Cortex of kidney (tissue), 1 donor: ENCODE measurements at places on chromosomes 6 and 20.

- DNase-seq = no peak
These were observed 14.7 kb upstream of the SRC start for GRCh38 chr20:37331060-37331857.

- DNase-seq = no peak
These were observed 220.1 kb upstream of the GGTLC1 start for GRCh38 chr20:24208652-24209051.

- no peak for DNase-seq
These were observed 36.1 kb upstream of the NKX2-4 start for GRCh38 chr20:21433329-21433890.

DNA sequence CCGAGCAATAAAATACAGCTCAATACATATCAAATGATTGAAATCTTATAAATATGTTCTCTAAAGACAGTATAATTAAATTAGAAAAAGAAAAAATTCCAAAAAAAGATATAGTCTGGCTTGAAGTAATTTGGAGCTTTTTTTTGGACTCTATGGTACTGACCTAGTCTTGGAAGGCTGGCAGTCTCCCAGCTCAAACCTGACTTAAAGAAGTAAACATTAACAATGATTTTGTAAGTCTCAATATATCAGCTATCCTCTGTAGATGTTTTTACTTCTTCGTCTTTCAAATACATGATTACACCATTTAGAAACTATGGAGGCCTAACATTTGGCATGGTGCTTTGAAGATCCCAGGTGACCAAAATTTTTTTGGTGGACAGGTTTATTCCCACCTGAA, 14.2 kb downstream of the HINT3 start:
- DNase-seq = no peak

DNA sequence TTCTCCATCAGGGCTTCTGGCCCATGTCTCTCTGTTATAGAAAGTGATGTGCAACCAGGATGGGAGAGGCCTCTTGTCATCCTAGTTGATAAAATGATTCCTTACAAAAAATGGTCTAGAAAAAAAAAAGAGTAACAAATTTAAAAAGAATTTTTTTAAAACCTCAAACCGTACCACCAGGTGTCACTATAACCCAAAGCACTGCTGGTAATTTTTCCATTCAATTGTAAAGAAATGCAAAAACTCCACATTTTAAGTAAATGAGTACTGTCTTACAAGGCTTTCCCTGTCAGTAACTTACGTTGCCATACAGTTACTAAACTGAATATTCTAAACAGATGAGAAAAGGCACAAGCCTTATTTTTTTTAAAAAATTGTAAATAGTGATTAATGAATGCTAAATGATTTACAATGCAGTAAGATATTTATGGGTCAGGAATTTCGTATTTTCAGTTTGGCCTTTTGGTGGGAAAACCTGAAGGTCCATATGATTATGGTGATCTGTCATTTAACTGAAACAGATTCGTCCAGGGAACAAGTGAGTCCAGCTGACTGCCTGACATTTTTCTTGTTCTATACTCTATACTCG, 95.4 kb downstream of the OGFRL1 start:
- no peak for DNase-seq

DNA sequence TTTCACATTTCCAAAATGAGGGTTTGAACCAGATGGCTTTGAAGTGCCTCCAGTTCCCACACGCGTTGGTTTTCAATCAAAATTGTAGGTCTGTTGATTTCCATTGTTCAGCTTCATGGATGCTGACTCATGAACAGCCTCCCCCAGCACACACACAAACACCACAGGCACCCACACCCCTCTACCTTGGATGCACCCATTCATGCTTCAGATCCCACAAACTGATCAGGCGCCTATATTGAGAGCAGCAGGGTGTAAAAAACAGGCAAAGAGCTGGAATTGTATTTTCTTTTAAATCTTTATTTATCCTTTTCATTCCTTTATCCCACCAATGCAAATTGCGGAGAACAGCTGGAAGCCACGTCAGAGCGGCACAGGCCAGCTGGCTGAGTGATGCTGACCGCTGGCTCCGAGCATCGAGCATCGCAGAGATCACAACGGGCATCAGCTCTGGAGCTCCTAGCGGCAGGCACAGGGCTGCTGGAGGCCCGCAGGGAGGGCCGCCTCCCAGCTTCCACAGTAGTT, 29.3 kb upstream of the TBC1D7 start:
- DNase-seq = no peak

- no peak for DNase-seq
These were observed 624.7 kb downstream of the CD109 start for GRCh38 chr6:74320715-74321114.

- no peak for DNase-seq
These were observed 133.9 kb downstream of the MMUT start for GRCh38 chr6:49329186-49329585.

GRCh38 chr6:88890860-88891845, 72.3 kb downstream of the RNGTT start:
- DNase-seq = no peak

DNA sequence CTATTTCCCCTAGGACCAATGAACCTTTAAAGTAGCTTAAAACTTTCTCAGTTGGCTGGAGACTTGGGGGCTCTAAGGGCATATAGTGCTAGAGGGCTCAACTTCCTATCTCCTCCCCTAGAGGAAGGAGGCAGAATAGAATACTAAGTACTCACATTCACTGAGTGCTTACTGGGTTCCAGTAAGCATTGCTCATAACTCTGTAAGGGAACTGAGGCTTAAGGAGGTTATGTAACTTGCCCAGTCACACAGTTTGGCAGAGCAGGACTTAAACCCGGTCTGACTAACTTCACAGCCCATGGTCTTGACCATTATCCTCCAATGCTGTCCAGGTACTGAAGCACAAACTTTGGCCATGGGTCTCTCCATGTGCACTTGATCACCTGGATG, 12.5 kb downstream of the SESN1 start:
- DNase-seq = no peak

GRCh38 chr20:46021361-46022359, 7.4 kb upstream of the SLC12A5 start:
- DNase-seq = no peak

- DNase-seq = no peak
These were observed 15.4 kb downstream of the TMEM14B start for GRCh38 chr6:10763006-10763405.

DNA sequence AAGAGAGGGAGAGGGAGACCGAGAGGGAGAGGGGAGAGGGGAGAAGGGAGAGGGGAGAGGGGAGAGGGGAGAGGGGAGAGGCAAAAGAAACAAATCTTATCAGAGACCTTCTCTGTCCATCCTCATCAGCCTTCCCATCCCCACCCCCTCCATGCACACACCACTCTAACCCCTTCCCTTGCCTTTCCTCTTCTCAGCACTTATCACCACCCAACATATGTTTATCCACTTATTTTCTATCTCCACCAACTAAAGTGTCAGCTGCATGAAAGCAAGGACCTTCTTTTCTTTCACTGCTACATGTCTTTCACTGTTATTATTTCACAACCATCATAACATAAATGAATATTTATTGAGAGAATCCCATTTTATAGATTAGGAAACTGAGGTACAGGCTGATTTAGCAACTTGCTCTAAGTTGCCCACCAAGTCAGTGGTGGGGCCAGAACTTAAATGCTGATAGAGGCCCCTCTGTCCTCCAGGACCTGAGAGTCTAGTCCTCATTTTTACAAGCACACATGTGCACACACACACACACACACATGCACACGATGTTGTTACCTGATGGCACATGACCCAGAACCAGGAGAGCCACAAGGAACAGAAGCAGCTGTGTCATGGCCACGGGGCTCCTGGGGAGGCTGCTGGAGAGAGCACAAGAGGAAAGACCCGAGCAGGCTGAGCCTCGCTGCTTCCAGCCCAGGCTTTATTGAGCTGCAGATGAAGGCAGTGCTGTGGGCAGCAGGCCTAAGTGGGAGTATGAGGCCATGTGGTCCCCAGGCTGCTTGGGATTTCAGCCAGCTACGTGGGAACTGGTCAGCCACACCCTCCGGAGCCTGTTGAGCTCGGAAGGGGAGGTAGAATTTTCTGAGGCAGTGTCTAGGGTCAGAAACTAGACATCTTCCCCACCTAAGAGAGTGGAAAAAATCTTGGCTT, 2.3 kb downstream of the DEFB124 start:
- no peak for DNase-seq

- DNase-seq = no peak
These were observed 28.2 kb upstream of the NOP56 start for GRCh38 chr20:2624190-2624589.

- no peak for DNase-seq
These were observed 69.8 kb downstream of the CD83 start for GRCh38 chr6:14187406-14187805.

- DNase-seq = no peak
These were observed 114.6 kb upstream of the RIPOR2 start for GRCh38 chr6:25050356-25050755.

DNA sequence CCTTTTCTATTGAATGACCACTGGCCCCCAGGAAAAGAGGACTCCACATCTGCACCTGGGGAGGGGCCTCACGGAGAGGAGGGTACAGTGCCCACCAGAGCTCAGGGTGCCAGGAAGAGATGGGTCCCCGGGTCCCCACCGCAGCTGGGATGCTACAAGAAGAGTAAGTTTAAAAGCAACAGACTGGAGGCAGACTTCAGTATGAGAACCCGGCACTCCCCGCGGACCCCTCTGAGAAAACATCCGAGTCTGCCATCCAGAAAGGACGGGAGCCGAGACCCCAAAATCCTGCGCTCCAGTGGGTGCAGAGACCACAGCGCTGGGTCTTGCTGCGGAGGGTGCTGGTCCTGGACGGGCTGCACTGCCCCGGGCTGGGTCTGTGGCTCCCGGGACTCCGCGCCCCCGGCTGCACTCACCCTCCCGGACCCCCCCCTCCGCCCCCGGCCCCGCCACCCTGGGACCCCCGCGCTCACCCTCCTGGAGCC, 350 bp downstream of the HELZ2 start:
- no peak for DNase-seq

DNA sequence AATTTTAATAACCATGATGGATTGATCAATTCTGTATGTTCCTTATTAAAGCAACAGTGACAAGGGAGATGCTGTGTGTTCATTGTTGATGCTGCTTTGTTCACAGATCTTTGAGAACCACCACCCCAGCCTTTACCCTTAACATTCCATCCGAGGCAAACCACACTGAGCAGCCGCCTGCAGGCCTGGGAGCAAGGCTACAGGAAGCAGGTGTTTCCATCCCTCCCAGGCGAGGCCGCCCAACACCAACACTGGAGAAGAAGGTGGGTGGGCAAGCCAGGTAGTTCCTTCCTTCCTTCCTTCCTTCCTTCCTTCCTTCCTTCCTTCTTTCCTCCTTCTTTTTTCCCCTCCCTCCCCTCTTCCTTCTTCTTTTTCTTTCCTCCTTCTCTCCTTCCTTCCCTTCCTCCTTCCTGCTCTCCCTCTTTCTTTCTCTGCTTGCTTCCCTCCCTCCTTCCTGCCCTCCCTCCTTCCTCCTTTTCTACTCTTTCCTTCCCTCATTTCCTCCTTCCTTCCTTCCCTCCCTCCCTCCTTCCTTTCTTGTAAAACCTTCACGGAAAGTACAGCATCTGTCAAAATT, 13.7 kb downstream of the TTLL2 start:
- DNase-seq = no peak

- no peak for DNase-seq
These were observed 159.9 kb downstream of the CD83 start for GRCh38 chr6:14277405-14277930.

- DNase-seq = no peak
These were observed 94.2 kb upstream of the ATXN1 start for GRCh38 chr6:16855460-16855859.

DNA sequence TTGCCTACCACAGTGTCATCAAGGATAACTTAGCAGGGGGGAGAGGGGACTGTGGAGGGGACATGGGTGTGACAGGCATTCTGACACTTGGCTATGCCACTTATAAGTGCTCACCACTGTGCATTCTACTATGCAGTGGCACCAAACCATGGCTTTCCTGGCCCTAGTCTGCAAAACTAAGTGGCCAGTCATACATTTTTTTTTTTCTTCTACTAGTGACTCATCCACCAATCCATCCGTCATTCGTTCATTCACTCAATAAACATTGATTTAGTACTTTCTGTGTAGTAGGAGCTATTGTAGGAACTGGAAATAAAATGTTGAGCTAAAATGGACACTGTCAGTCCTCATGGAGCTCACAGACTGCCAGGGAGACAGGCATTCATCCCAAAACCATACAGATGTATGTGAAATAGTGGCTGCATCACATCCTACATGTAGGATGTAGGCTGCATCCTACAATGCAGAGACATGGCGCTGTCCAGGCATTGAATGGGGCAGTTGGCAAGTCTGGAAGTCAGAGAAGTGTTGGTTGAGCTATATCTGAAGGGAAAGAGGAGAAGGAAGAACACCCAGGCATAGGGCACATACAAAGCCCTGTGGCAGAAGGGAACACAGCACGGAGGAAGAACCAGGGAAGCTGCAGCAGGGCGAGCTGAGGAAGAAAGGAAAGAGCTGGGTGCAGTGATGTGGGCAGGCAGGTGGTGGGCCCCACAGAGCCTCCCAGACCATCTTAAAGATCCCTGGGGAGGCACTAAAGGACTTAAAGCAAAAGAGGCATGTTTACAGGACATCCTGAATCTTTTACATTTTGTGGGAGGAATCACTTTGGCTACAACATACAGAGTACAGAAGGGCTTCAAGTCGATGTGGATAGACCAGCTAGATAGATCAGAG, 224.4 kb downstream of the UST start:
- DNase-seq = no peak

- DNase-seq = no peak
These were observed 17.7 kb upstream of the PARD6B start for GRCh38 chr20:50713657-50714101.

DNA sequence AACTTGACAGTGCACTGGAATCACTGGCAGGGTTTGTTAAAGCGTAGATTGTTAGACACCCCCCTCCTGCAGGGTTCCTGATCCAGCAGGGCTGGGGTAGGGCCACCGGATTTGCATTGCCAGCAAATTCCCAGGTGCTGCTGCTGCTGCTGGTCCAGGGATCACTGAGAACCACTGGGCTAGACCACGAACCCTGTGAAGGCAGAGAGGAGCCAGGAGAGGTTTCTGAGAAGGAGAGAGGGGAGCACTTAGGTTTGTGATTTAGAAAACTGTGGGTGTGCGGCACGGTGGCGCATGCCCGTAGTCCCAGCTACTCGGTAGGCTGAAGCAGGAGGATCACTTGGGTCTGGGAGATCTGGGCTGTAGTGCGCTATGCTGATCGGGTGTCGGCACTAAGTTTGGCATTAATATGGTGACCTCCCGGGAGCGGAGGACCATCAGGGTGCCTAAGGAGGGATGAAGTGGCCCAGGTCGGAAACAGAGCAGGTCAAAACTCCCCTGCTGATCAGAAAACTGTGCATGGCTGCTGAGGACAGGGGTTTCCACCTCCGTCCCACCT, 53.6 kb upstream of the FAM83D start:
- no peak for DNase-seq

- no peak for DNase-seq
These were observed 52.1 kb upstream of the BEND6 start for GRCh38 chr6:56902641-56903464.
